ENCODE measurements at places on chromosomes 6 and 20.

DNA sequence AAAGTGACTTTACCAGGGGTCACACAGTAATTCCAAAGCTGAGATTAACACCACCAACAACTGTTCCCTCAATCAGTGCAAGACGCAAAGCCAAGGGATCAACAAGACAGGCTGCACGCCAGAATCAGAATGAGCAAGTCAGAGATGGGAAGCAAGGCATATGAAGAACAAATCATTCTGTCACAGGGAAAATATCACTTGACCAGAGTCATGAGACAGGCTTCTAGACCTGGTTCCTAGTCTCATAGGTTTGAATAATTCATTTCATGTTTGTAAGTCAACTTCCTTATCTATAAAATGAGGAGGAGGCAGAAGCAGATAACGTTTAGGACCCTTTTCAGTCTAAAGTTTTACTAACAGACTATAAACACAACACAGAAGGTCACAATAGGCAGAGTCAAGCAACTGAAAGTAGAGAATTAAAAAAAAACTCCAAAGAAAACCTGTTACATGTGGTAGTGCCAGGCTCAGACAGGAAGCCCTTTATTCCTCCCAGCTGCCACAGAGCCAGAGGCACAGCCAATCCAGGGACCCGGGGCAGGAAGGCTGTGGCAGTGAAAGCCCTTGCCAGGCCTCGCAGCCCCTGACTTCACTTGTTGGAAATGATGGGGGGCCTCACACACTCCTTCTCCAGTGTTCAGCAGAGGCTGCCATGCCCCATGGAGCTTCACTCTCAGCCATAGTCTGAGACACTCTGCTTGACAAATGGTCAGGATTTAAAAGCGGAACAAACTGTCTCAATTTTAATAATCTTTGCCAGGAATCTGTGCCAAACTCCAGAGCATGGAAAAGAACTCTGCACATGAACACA is 29.2 kb upstream of the DST start:
- DNase-seq = no peak

DNA sequence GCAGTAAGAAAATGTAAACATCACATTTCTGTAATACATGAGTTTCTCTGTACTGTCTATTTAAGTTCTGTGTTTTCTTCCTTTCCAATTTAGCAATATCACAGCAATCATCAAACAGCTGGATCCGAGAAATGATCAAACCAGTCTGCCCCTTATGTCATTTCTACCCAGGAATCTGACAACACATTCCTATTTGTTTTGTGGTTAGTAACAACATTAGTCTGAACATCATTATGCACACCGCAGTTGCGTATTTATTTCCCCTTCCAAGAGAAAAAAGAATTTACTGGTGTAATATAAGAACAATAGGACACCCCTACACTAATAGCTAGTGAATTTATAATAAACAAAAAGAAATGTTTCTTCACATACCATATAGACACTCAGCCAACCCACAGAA is 179.5 kb downstream of the BTBD9 start:
- DNase-seq = no peak

DNA sequence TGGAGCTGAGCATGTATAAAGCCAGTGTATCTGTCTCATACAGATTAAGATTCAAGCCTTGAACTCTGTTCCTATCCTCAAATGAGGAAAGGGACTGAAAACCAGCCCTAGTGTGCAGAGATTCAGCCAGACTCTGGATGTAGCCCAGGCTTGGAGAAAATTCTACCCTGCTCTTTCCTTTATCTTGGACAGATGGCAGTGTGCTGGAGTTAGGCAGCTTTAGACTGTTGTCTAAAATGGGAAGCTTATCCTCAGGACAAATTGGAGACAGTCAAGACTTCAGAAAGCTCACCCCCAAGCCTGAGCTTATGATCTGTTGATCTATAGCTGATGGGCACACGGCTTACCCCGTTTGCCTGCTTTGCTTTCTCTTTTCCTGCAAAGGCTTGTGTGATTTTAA is 1057.6 kb downstream of the KIF16B start:
- DNase-seq = no peak

GRCh38 chr6:17877196-17877894 is 110.1 kb downstream of the KIF13A start:
- no peak for DNase-seq

GRCh38 chr6:138765896-138766655 is 7.5 kb upstream of the CCDC28A start:
- no peak for DNase-seq

DNA sequence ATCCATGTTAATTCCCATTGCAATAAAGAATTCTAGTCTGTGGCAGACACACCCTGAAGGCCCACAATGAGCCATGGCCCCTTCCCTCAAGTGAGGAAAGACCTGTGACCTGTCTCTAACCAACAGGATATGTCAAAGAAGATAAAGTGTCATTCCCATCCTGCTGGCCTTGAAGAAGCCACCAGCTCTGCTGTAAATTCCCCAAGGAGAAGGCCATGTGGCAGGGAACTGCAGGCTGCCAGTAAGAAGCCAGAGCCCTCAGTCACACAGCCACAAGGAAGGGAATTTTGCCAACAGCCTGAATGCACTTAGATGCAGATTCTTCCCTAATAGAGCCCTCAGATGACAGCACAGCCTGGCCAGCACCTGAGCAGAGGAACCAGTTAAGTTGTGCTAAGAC is 24.8 kb downstream of the VIP start:
- DNase-seq = no peak

GRCh38 chr6:71187141-71187540 is 101.5 kb upstream of the OGFRL1 start:
- no peak for DNase-seq

DNA sequence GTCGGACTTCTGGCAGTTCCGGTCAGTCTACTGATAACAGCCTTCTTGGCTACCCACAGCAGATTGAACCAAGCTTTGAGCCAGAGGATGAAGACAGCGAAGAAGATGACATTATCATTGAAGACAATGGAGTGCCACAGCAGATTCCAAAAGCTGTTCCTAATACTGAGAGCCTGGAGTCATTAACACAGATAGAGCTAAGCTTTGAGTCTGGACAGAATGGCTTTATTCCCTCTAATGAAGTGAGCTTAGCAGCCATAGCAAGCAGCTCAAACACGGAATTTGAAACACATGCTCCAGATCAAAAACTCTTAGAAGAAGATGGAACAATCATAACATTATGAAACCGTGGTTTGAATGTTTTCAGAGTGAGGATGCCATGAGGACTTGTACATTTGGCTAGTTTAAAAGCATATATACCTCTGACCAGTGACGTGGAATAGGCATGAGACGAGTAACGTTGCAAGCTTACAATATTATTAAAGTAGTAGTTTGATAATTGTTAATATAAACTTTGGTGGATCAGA is 18.8 kb downstream of the PARD6B start:
- DNase-seq = no peak

DNA sequence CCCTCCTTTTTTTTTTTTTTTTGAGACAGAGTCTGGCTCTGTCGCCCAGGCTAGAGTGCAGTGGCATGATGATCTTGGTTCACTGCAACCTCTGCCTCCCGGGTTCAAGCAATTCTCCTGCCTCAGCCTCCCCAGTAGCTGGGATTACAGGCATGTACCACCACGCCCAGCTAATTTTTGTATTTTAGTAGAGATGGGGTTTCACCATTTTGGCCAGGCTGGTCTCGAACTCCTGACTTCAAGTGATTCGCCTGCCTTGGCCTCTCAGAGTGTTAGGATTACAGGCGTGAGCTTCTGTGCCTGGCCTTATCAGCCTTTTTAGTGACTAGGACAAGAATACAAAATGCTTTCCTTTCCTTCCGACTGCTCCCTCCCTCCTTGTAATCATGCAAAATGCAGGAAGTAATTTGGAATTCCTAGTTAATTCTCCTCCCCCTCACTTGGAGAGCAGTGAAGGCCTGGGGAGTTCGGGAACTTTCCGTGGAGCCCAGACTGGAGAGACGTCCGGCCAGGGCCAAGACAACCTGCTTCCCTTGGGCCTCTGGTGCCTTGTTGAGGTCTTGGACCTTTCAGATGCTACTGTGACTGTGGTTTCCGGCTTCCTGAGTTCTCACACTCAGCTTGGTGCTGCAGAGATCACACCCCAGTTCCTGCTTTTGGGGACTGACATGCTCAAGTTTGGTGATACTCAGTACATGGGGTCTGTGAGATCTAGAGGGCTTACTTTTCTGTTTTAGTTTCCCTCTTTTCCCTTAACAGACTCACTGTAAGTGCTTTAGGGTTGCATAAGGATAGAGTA is 3.9 kb upstream of the PHF20 start:
- DNase-seq = peak; percentile 59

- DNase-seq = no peak
Measured at GRCh38 chr20:31924561-31924960, 27.3 kb downstream of the PDRG1 start.

- DNase-seq = no peak
Measured at GRCh38 chr6:5746053-5746758, 260.5 kb downstream of the NRN1 start.

DNA sequence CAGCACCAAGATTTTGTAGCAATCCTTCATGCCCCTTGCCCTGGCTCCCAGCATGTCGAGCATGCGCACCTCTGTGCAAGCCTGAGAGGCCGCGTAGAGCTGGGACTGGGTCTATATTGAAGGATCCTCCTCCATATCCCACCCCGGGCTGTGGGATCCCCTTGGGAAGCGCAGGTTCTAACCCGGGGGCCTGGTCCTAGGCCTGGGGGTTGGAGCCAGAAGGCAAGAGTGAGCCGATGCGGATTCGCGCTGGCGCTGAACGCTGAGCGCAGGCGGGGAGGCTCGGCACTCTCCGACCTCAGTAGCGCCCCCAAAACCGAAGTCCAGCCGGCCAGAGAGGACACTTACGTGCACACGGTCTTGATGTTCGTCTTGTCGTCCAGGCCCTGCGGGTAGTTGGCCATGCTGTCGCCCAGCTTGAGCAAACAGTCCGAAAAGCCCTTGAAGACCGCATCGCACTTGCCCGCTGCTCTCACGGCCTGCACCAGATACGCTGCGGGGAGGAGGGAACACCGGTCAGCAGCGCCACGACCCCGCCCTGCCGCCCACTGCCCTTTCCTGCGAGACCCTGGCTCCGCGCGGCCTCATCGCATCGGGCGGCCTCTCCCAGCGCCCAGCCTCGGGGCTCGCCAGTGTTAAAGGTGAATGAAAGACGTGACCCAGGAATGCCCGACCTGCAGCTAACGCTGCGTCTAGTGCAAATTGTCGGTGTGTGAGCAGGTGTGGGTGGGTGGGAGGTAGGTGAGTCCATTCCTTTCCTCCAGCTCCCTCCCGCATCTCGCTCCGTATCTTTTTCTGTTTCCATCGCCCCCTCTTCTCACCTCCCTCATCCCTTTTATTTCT is 4.5 kb downstream of the NRN1 start:
- no peak for DNase-seq

GRCh38 chr6:130900913-130901312 is 73.7 kb downstream of the SMLR1 start:
- DNase-seq = no peak

DNA sequence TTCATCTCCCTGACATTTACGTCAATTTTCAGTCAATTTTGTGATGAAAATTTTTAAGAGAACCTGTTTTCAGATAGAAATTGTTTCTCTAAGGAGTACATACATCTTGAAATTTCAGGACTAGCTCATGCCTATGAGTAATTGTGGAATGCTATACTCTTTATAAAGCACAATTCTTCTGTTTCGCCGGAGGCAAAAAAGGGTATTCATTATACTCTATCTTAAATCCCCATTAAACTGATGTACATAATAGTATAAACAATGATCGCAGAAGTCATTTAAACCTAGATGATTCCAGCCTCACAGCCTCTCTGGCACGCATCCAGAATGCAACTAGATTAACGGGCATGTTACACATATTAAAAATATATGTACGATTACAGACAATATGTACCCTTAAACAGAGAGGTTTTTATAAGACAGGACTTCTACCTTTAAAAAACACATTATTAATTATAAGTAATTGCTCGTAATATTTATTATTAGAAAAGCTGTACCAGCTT is 62.6 kb downstream of the NRSN1 start:
- no peak for DNase-seq

- DNase-seq = no peak
Measured at GRCh38 chr20:49340161-49340966, 62.5 kb upstream of the ZNFX1 start.

GRCh38 chr6:1390946-1391799 is 1.8 kb downstream of the FOXF2 start:
- no peak for DNase-seq

- DNase-seq = peak; percentile 45
Measured at GRCh38 chr6:106117579-106117978, 31.4 kb downstream of the PRDM1 start.

GRCh38 chr20:54680872-54681619 is 205.7 kb downstream of the DOK5 start:
- no peak for DNase-seq

DNA sequence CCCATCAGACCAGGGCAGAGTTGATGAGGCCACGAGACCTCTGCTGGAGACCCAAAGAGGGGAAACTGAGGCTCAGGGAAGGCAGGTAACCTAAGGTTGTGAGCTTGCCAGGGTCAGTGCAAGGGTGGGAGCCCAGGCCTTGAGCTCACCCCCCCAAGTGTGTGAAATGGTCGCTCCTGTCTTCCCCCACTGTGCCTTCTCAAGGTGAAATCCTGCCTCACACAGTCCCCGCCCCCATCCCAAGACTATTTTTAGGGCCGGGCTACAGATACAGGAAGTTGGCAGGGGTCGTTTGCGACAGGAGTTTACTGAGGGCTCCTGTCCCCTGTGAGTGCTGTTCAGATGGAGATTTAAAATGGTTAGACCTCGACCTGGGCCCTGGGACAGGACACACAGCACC is 18.7 kb upstream of the GATA5 start:
- no peak for DNase-seq

DNA sequence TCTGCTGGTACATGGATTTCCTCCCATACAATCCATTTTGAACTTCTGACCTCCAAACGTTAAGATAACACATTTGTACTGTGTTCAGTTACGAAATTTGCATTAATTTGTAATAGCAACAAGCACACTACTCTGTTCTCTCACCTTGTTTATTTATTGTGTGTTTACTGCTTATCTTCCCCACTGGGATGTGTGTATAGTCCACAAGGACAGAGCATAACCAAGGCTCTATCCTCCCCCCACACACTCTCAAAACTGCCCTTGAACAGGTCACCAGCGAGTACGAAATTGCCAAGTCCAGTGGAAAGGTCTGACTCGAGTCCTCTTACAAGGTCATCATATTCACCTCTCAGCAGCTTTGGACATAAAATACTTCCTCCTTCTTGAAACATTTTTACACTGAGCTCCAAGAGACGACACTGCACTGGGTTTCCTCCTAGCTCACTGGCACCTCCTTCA is 18.6 kb downstream of the ADTRP start:
- DNase-seq = no peak

GRCh38 chr6:155248008-155249001 is 15.5 kb upstream of the CLDN20 start:
- no peak for DNase-seq

DNA sequence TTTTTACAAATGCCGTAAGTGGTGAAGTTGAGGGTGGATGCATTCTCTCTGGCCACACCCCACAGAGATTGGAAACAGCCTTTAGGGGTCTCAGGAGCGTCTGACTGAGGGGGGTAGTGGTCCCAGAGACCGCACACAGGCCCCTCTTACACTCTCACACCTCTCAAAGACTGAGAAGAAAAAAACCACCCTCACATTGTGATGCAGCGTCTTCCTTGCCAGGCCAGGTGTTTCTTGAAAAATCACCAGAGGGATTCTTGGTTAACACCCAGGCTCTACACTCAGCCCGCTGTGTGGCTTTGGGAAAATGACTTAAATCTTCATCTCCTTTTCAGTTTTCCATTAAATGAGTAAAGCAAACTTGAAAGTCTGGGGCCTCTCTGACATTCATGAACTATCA is 115.8 kb upstream of the SPTLC3 start:
- DNase-seq = no peak

GRCh38 chr6:25641940-25642666 is 9.9 kb upstream of the SCGN start:
- no peak for DNase-seq
